ENCODE measurements at places on chromosomes 6 and 20.
A peak's percentile ranks its signal among the peaks of the same experiment; 100 is the strongest.

- no peak for DNase-seq
These were observed 1.4 kb upstream of the RNASET2 start for GRCh38 chr6:166957805-166958076.

- no peak for DNase-seq
These were observed 17.2 kb upstream of the HCK start for GRCh38 chr20:32034581-32035425.

GRCh38 chr6:1227935-1228753 is 83.8 kb upstream of the FOXQ1 start:
- no peak for DNase-seq

GRCh38 chr20:63082939-63083735 is 76.4 kb upstream of the BHLHE23 start:
- DNase-seq: no peak

DNA sequence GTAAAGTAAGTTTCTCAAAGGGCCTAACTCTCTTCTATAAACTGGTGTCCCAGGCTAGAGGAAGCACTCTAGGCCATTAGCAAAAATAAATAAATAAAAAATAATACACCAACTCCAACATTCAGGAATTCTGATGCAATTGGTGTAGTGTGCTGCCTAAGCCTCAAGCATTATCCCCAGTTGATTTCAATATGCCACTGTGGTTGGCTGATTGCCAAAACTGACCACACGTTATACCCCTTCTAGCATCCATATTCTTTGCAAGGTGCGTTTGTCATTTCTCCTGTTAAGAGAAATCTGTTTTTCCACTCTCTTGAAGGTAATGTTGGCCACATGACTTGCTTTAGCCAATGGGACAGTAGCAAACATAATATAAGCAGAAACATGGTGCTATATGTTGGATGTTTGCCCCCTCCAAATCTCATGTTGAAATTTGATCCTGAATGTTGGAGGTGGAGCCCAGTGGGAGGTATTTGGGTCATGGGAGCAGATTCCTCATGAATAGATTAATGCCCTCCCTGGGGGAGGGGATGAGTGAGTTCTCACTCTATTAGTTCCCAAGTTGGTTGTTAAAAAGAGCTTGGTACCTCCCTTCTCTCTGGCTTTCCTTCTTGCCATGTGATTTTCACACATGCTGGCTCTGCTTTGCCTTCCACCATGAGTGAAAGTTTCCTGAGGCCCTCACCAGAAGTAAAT is 71.9 kb upstream of the PLCB4 start:
- DNase-seq: no peak

DNA sequence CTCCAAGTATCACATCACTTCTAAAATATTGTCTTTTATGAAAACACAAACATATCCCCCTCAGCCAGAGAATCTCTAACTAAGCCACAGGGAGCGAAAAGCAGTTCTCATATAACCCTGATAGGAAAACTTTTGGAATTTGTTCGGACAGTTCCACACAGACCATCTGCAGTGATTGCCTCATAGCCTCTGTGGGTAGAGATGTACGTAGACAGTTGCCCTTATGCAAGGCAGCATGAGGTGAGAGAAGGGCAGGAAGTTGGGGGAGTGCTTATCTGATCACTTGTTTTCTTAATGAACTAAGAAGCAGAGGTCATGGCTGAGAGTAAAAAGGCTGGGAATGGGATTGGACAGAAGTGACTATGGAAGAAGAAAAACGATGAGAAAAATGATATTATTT is 39.6 kb downstream of the SLC23A2 start:
- DNase-seq: no peak

DNA sequence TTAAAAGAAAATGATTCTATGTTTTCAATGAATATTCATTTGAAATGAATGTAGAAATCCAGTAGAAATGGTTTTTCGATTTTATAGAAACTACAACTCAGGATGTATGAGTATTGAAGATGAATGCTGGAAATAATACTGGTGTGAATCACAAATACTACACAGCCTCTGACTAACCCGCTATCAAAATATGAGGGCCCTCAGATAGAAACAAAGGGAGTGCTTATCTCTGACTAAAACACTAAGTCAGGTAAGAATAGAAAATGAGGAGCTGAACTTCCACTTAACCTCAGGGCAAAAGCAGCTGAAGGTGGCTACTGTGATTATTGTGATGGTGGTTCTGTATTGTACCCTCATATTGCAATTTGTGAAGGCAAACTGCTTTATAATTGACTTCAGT is 220.9 kb upstream of the RNF217 start:
- DNase-seq: no peak

DNA sequence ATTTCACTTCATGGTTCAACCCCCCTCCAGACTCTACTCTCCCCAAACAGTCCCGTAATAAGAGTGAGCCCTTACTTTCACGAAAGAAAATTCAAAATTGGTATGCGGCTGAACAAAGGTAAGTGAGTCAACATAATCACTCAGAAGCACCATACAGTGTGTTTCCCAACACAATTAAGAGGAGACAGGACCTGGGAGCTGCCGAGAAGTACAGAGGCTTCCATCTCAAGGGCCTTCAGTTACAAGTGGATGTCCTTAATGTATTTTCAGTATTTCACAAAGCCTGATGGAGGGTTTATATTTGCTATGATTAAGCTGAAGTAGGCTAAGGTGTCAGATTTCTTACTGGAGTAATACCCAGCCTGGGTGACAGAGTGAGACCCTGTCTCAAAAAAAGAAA is 51.1 kb downstream of the MYO6 start:
- DNase-seq: no peak

DNA sequence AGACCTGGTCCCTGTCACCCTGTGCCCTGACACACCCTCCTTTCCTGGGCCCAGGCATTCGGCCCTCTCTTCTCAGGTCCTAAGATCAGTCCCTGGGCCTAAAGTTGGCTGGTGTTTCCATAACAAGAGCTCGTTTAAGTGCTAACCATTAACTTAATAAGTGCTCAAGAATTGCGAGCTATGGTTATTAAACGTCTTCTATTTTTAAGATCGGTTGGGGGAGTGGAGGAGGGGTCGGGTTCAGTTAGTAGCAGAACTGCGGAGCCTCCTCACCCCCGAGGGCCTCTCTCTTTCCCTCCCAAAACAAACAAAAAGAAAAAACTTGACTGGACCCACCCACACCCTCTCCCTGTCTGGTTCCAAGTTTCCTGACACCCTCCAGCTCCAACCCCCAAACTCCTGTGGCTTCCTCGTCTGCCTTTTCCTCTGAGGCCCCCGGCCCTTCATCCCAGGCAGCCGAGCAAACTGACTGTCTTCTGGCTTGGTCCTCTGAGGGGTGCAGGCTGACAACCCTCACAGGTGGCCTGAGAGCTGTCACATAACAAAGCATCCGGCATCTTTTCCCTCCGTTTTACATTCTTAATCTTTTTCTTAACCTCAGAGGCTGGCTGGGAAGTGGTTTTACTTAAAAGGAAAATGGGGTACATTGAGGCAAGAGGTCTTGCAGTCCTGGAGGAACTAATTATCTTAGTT is 2.0 kb downstream of the STK35 start:
- DNase-seq: peak; percentile 11

DNA sequence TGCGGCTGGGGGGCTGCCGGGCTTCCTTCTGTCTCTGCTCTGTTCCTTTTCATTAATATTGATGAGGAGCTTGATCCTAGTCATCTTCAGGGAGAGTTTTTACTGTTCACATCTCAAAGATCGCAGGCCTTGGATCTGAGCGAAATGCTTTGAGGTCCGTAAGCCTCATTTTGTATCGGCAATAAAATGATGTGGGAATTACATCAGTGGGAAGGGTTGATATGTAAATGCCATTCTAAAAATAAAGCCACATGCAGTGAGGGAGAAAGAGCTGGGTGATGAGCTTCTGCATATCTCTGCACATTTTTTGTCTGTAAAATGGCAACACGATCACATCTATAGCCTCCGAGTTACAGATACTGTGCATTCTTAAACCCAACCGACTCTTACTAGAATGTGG is 24.9 kb downstream of the CDH26 start:
- no peak for DNase-seq

DNA sequence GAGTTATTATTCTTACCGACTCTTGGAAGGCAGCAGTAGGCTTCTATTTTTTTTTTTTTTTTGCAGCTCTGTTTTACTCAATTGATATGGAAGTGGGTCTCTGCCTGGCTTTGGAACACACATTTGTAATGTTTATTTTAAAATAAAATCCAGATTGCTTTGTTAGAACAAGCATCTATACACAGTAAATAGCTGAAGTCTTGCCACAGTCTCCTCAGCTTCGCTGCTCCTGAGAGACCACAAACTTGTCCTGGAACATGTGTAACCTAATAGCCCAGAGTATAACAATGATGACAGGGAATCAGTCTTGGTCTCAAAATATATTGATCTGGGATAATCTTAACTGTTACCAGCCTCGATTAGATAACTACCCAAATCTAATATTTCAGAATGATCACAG is 299.8 kb upstream of the NOX3 start:
- no peak for DNase-seq

DNA sequence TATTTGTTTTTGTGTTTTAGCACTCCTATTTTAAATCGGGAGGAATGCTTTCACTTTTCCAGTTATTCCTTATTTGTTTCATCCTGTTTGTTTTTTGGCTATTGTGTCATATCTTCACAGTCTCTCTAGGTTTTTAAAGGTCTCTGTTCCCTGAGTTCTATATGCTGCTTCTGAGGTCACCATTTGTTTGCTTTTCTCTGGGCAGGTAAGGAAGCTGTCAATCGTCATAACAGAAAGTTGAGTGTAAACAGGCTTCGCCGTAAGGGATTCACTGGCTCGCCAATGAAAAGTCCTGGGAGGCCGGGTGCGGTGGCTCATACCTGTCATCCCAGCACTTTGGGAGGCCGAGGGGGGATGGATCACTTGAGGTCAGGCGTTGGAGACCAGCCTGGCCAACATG is 48.7 kb upstream of the RPS6KA2 start:
- no peak for DNase-seq

GRCh38 chr20:20251317-20251716 is 116.6 kb upstream of the INSM1 start:
- DNase-seq: no peak

DNA sequence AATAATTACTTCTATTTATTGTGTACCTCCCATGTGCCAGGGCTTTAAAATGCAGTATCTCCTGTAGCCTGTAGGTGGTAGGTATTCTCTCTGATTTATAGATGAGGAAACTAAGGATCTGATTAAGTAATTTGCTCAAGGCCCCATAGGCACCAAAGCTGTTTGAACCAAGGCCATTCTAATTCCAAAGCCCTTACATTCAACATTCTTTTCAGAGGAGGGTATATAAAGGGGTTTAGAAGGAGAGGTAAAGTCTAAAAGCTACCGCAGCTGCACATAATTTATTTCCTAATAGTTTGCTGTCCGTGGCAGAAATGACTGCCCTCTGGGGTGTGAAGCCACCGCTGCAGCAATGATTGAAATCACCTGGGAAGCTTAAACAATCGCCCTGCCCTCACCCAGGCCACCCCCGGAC is 95.0 kb upstream of the FAM8A1 start:
- DNase-seq: no peak

- no peak for DNase-seq
These were observed 140.4 kb downstream of the SAMD5 start for GRCh38 chr6:147648916-147649315.

GRCh38 chr6:3789018-3789895 is 37.7 kb upstream of the PXDC1 start:
- no peak for DNase-seq

DNA sequence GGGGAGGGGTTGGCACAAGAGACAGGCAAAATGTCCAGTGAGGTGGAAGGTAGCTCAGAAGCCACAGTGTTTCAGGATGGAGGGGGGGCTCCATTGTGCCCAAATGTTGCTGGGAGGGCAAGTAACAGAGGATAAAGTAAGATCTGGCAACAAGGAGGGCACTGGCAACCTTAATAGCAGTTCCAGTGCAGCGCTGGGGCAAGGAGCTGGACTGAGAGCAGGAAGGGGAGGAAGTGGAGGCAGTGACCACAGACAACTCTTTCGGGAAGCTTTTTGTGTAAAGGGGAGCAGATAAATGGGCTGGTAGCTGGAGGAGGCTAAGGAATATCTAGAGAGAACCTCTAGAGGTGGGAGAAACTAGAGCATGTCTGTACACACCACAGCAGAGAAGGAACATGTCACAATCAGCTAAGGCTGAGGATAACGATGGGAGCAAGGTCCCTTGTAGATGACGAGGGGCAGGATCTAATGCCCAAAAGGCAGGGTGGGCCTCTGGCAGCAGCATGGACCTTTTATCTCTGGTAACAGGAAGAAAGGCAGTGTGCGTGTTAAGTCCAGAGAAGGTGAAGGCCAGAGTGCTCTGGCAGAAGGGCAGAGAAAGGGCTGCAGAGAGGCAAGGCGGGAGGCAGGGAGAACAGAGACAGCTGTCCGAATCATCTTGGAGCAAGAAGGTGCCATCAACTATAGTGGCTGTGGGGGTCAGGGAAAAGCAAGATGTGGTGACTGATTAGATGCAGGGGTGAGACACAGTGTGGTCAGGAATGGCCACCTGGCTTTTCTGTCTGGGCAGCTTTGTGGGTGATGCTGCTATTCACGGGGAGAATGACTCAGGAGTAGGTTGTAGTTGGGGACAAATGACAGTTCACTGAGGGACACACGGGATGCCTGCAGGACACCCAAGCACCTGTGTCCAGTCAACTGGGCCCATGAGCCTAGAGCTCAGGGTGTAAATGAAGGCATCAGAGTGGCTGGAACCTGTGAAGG is 17.4 kb downstream of the TMEM242 start:
- DNase-seq: no peak

GRCh38 chr6:42530296-42530695 is 33.5 kb upstream of the UBR2 start:
- DNase-seq: no peak

GRCh38 chr6:165635965-165636364 is 27.1 kb downstream of the PDE10A start:
- DNase-seq: no peak

GRCh38 chr6:48765352-48765961 is 654.5 kb upstream of the PTCHD4 start:
- DNase-seq: peak; percentile 35

DNA sequence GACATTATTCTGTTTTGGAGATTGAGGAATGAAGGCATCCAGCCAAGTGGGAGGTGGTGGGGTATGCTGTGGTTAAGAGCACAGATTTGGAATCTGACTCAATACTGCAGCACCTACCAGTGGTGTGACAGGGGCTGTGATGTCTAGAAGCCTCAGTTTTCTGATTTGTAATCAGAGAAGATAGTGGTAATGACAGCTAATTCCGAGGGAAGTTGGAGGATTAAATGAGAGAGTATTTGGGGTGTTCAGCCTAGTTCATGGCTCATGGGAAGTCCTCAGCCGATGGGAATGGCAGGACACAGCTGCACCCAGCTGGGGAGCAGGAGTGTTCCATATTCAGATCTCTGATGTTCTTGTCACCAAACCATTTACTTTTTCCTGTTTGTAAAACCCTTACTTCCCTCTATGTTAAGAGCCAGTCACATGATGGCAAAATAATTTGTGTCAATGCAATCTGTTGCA is 9.3 kb downstream of the SLC9A8 start:
- DNase-seq: no peak
